Femur (tissue), 1 donor: ENCODE measurements at places on chromosomes 2 and 18.

GRCh38 chr2:119122663-119123062 lies 35.9 kb downstream of the C1QL2 start:
- DNase-seq: no peak

GRCh38 chr2:21833767-21834166 lies 710.0 kb downstream of the TDRD15 start:
- no peak for DNase-seq

DNA sequence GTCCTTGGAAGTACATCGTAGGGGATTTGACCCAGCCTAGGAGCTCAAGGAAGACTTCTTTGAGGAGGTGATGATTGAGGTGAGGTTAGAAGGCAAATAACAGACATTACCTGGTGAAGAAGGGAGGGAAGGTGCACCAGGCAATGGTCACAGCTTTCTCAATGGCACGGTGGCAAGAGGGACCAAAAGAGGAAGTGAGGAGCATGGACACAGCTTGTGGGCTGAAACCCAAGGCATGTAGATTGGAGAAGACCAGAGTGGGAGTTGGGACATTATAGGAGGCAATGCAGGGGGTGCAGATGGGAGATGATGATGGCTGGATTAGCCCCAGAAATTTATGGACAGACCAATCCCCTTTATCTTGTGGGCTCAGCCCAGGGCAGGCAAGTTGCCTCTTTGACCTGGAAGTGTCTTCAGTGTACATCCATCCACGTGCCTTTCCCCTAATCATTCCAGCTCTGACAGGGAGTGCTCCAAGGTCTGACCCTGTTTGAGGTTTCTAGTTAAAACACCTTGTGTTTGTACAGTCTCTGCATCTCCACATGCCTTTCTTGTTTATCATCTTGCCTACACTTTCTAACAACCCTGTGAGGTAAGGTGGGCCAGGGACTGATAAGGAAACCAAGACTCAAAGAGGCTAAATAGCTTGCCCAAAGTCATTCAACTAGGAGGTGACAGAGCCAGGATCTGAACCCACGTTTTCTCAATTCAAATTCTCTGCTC lies 59.1 kb downstream of the NRP2 start:
- no peak for DNase-seq

- no peak for DNase-seq
Measured at GRCh38 chr2:742221-742620, 65.0 kb upstream of the TMEM18 start.

GRCh38 chr18:3578621-3579020 lies 128.6 kb downstream of the TGIF1 start:
- DNase-seq: no peak

DNA sequence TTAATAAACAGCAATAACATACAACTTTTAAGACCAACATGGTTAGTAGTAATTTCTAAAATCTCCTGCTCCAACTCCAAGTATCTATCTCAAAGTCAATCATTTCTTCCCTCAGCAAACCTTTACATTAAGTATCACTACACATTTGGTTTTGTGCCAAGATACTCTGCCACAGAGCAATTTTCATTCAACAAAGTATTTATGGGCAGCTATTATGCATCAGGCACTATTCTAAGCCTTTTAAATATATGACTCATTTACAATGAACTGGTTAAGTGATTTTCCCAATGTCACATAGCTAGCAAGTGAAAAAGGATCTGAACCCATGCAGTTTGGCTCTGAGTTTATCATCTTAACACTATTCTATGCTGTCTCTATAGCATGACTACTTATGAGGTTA lies 264.3 kb downstream of the NOL4 start:
- DNase-seq: no peak

GRCh38 chr2:201932511-201932910 lies 101.1 kb upstream of the FZD7 start:
- no peak for DNase-seq

DNA sequence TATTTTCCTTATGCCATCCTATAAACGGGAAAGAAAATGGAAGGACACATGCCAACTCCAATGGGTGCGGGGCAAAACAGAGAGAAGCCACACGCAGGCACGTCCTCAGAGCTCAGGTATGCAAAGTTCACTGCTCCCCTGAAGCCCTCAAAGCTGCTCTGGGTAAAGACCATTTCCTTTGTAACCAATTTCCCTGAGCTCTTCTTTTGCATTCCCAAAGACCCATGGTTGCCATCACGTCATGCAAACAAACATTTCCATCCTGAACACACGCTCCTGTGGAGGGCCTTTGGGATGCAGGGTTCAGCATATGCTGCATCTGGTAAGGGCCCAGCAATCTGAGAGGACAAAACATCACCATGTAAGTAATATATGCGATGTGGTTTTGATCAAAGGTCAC lies 69.4 kb downstream of the EMILIN2 start:
- DNase-seq: no peak

DNA sequence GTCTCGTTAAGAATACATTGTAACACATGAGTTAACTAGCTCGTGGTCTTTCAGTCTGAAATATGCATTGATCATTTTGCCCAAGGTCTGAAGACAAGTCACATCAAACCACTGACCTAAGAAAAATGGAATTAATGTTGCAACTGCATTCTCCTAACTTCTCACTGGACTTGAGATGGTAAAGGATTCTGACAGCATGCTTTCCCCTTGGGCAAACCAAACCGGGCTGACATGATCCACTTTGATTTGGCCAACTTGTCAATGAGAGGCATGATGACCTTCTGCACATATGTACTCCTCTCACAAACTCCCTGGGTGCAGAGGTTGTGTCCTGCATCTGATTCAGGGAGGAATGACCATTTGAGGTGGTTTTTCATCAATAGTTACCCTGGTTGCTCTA lies 1982.5 kb upstream of the PIK3C3 start:
- no peak for DNase-seq

- no peak for DNase-seq
Measured at GRCh38 chr2:220228310-220229006, 601.0 kb downstream of the SLC4A3 start.

DNA sequence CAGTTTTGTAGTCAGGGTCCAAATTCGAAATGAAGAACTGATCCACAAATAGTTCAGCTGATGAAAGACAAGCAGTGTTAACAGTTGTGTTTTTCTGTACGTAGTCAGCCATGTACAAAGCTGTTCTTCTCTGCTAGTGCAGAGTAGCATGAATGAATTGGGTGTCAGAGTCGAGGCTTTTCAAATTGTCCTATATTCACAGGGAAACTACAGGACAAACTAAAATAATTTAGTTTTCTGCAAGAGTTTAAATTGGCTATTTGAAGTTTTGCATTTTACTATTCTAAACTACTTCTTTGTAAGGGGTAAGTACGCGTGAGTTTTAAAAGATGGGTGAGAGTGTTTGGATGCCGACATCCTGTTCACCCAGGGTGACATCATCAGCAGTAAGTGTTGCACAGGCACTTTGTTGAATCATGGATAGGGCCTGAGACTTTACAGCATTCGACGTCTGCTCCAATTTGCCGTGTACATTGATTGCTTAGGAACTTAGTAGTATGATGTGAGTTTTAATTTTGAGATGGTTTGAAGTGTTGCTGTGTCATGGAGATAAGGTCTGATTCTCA lies 147.2 kb upstream of the NFATC1 start:
- DNase-seq: no peak

DNA sequence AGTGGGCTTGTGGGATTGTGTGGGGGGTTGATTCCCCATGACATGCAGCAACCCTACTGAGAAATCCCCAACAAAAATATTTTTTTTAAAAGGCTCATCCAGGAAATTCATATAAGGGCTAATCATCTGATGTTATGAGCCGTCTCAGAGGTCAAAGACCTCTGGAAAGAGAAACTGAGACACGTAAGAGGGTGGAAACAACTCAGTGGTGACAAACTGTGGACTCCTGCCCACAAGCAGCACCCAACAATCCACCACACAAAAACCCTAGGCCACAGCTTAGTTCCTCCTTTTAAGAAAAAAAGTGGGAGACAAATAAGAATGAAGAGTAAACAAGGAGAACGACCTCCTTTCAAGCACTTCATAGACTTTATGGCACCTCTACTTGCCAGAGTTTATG lies 1096.1 kb upstream of the NRXN1 start:
- DNase-seq: no peak

DNA sequence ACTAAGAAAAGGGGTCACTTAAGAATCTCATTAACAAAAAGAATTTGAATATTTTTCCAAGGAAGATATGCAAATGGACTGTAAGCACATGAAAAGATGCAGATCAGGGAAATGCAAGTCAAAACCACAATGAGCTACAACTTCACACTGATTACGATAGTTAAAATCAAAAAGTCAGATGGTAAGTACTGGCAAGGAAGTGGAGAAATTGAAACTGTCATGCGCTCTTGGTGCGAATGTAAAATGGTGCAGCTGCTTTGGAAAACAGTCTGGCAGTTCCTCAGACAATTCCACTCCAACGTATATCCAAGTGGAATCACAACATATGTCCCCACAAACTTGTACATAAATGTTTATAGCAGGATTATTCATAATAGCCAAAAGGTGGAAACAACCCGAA lies 81.4 kb downstream of the MSH2 start:
- DNase-seq: no peak

DNA sequence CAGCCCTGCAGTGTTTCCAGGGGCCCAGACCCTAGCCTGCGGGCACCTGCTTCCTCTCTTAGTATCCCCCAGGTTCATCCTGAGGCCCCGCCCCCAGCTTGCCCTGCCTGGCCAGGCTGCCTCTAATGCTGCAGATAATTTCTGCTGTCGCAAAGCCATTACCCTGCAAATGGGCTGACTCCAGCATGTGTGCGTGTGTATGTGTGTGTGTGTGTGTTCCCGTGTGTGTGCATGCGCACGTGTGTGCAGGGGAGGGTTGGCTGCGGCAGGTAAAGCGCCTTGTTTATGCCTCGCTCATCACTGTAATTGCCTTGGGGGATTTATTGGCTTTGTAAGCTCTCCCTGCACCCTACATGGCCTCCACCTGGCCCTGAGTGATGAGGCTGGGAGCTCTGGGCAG lies 7.6 kb upstream of the PRSS56 start:
- no peak for DNase-seq

DNA sequence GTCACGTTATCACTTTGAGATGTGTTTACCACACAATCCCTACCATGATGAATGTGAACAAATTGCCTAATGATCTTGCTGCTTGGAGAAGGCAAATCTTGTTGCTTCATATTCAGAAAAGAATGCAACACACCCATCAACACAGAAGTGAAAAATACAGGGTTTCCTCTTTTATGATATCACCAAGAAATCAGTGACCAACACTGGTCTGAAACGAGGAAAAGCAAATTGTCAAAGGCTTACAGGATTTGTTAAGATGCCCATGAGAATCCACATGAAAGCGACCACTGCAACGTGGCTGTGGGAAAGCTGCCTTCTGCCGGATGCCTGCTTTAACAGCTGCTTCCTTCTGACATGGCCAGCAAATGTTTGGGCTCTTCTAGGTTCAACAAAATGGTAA lies 397.6 kb upstream of the LRATD1 start:
- DNase-seq: peak; percentile 52

DNA sequence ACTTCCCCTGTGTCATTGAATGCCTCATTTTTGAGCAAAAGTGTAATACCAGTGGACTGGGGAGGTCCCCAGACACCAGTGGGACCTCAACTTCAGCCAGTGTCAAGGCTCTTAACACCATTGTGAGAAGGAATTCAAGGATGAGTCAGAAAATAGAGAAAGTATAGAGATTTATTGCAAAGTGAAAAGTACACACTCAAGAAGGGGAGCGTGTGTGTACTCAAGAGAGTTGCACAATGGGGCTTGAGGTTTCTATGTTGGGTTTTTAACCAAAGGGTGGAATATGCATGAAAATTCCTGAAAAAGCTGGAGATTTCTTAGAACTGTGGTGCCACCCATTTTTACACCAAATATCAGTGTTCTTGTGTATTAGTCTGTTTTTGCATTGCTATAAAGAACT lies 81.9 kb downstream of the ADCYAP1 start:
- DNase-seq: no peak

- no peak for DNase-seq
Measured at GRCh38 chr2:236449167-236449761, 120.4 kb upstream of the ACKR3 start.

- DNase-seq: no peak
Measured at GRCh38 chr2:234422273-234422732, 74.6 kb downstream of the ARL4C start.

GRCh38 chr2:3078684-3079083 lies 298.9 kb downstream of the EIPR1 start:
- DNase-seq: no peak

DNA sequence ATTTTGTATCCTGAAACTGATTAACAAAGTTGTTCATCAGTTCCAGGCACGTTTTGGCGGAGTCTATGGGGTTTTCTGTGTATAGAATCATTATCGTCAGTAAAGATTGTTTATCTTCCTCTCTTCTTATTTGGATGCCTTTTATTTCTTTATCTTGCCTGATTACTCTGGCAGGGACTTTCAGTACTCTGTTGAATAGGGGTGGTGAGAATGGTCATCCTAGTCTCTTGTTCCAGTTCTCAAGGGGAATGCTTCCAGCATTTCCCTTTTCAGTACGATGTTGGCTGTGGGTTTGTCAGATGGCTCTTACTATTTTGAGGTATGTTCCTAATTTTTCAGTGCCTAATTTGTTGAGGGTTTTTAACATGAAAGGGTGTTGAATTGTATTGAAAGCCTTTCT lies 14.0 kb upstream of the SPDYA start:
- DNase-seq: no peak

- DNase-seq: no peak
Measured at GRCh38 chr18:58400331-58400870, 228.5 kb downstream of the ALPK2 start.

DNA sequence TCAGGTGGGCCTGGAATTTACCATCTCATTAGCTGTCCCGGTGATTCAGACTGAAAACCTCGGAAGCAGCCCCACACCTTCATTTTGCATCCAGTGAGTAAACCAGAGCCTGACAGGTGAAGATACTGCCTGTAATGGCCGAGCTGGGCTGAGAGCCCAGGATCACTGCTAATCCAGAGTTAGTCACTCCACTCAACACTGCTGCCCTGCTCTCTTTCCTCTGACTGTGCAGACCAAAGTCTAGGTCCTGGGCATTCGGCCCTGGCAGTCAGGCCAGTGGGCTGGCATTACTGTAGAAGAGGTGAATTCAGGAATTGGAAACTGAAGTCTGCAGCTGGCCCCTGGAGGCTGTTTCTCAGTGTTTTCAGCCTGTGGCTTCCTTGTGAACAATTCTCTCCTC lies 44.3 kb downstream of the TMEM17 start:
- DNase-seq: peak; percentile 45

DNA sequence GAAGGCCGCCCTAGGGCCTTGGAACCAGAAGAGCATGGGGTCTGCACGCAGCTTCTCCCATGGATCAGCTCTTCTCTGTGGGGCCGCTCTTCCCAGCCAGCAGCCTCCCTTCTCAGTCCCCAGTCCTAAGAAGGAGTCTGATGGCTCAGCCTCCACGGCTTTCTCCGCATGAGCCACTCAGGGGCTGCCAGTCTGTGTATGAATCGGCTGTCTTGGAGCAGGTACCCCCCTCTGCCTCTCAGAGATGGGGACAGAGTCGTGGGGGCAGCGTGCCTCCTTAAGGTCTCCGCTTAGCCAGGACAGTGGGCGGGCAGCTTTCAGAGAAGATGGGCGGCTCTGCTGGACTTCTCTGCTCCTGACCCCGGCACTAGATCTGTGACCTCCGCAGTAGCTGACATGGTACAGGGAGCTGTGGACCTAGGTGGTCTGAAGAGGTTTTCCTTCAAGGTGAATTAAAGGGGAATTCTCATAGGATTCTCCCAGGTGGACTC lies 21.6 kb downstream of the INPP5D start:
- DNase-seq: no peak
